ENCODE measurements at places on chromosomes 5 and 9. TPM values are rescaled to one million over a fixed set of nuclear protein-coding genes. Genes with fewer than 3 reads are reported as not detected.

PRLR gene
- 1.1 TPM for total RNA-seq

EGFL7 gene
- total RNA-seq, result 78.4 TPM

DNA sequence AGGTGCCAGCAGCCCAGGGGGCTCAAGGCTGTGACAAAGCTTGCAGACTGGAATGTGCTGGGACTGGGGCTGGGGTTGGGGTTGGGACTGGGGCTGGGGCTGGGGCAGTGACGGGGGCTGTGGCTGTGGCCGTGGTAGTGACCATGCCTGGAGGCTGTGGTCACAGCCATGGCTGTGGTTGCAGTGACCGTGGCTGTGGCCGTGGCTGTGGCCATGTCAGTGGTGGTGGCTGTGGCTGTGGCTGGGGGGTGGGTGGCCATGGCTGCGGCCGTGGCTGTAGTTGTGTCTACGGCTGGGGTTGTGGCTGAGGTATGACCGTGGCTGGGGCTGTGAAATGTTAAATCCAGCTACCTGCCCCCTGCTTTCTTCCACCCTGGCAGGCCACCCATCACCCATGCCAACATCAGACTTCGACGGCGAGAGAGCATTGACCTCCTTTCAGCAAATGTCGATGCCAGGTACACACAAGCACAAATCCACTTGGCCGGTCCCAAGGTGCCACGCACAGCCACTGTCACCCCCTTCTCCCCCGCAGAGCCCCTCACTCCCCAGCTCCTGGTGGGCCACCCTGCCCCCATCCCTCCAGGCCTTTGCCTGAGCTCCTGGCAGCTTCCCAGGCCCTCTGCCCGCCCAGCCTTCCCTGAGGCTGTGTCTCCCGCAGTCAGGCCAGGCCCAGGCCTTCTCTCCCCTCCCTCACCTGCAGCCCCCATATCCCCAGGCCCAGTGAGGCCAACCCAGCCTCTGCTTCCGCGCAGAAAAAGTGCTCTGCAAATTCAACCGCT is 15.3 kb downstream of the LCN9 start:
- DNase-seq, result no peak

- no peak for DNase-seq
Measured at GRCh38 chr5:107646418-107646817, 24.3 kb downstream of the EFNA5 start.
